Dermis lymphatic vessel endothelial cell (primary cell): ENCODE measurements at places on chromosomes 1 and 21. TPM values are rescaled to one million over a fixed set of nuclear protein-coding genes. Genes with fewer than 3 reads are reported as not detected.

Gene LHX8
- total RNA-seq, result not detected in 2 replicates

Gene LYPD8
- not detected in 2 replicates for total RNA-seq

Gene CFHR1
- not detected in 2 replicates for total RNA-seq

Gene ZNHIT6
- 9.2 and 12.6 TPM in 2 replicates for total RNA-seq

Gene RNU1-3
- total RNA-seq, result under 0.01 and 8,230 TPM in 2 replicates

Gene SLC2A5
- 0.17 and 1.3 TPM in 2 replicates for total RNA-seq

Gene TSHB
- not detected in 2 replicates for total RNA-seq

Gene NBPF10
- 0.22 and 0.77 TPM in 2 replicates for total RNA-seq

Gene SPATA21
- not detected in 2 replicates for total RNA-seq

Gene LCE1D
- total RNA-seq, result not detected in 2 replicates

Gene TSPEAR
- total RNA-seq, result 0.26 and 0.54 TPM in 2 replicates

Gene KRTAP10-3
- total RNA-seq, result not detected in 2 replicates

Gene FTCD
- not detected in 2 replicates for total RNA-seq

Gene TMPRSS15
- total RNA-seq, result not detected in 2 replicates
